ENCODE measurements at places on chromosomes 7 and 10.

DNA sequence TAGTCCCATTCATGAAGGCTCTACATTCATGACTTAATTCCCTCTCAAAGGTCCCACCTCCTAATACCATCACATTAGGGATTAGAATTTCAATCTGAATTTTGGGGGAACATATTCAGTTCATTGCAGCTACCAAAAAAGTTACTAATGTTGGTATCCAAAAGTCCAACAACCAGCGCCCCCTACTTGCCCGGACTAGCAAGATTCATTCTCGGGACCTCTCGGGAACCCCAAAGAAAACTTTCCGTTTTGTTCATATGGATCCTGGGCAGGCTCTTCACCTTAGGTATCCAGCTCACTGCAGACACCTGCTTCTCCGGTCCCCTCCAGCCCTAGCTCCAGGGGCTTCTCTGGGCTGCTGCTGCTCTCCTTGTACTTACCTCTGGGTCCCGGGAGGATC, 8.9 kb upstream of the GRK5 start:
- no peaks in the 10 kb centered on the region for H3K36me3 ChIP-seq
- no peak for DNase-seq
- peaks cover 3% of the 10 kb centered on the region for H3K4me1 ChIP-seq
- no peak overlapping the region for H3K27ac ChIP-seq

DNA sequence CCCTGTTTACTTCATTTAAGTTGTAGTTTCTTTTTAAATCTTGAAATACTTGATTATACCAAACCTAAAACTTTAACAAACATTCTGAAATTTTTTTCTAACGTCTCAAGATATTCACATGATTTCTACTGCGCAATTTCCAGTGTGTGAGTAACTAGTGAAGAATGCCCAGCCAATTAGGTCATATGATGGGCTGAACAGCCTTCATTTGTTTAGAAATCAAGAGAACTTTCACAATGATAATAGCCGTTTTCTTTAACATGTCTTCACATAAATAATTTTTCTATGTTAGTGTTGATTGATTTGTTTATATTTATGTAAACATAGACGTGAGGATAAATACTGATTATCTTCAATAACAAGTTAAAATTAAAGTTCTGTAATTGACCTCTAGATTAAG, 21.8 kb downstream of the STAM start:
- H3K36me3 ChIP-seq, result no peaks in the 10 kb centered on the region
- no peak overlapping the region for H3K4me3 ChIP-seq
- no peaks in the 10 kb centered on the region for H3K27me3 ChIP-seq
- DNase-seq, result no peak
- no peaks in the 10 kb centered on the region for H3K4me1 ChIP-seq
- peak overlapping the region; percentile 58 for H3K27ac ChIP-seq

DNA sequence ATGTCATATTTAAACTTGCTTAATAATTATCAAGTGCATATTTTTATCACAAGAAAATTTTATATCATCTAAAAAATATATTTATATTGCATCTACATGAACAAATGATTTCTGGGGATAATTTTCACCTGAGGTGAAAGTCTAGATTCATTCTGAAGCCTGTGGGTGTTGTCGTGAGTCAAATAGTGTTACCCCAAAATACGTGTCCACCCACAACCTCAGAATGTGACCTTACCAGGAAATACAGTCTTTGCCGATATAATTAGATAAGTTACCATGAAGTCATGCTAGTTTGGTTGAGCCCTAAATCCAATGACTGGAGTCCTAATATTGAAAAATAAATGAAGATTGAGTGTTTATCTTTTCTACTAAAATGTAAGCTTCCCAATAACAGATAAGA, 203.0 kb upstream of the MDFIC start:
- no peaks in the 10 kb centered on the region for H3K4me1 ChIP-seq
- H3K4me3 ChIP-seq, result no peak overlapping the region
- no peaks in the 10 kb centered on the region for H3K36me3 ChIP-seq
- DNase-seq, result no peak

DNA sequence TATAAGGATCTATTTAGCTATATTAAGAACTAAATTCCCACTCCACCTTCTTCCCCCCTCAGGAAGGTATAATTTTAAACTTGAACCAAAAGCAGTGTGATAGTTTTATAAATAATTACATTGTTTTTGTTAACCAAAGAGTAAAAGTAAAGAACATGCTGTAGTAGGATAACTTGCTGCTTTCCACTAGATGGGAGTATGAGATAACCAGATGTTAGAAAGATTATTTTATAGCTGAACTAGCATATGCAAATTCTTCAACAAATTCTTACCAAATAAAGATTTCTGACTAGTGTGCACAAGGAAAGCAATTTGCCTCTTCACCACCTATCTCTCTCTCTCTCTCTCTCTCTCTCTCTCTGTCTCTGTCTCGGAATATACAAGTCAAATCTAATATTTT, 31.8 kb downstream of the TES start:
- H3K4me3 ChIP-seq, result no peak overlapping the region
- H3K4me1 ChIP-seq, result no peaks in the 10 kb centered on the region
- H3K27me3 ChIP-seq, result no peaks in the 10 kb centered on the region
- no peak for DNase-seq
- H3K36me3 ChIP-seq, result no peaks in the 10 kb centered on the region

- H3K36me3 ChIP-seq, result no peaks in the 10 kb centered on the region
- H3K4me3 ChIP-seq, result no peak overlapping the region
- H3K4me1 ChIP-seq, result peaks cover 18% of the 10 kb centered on the region
Measured at GRCh38 chr7:27207348-27207985, 7.6 kb upstream of the HOXA13 start.

- H3K36me3 ChIP-seq, result peaks cover 51% of the 10 kb centered on the region
- no peak for DNase-seq
- no peaks in the 10 kb centered on the region for H3K27me3 ChIP-seq
- H3K27ac ChIP-seq, result no peak overlapping the region
Measured at GRCh38 chr7:101547916-101548661, 81.0 kb downstream of the MYL10 start.

DNA sequence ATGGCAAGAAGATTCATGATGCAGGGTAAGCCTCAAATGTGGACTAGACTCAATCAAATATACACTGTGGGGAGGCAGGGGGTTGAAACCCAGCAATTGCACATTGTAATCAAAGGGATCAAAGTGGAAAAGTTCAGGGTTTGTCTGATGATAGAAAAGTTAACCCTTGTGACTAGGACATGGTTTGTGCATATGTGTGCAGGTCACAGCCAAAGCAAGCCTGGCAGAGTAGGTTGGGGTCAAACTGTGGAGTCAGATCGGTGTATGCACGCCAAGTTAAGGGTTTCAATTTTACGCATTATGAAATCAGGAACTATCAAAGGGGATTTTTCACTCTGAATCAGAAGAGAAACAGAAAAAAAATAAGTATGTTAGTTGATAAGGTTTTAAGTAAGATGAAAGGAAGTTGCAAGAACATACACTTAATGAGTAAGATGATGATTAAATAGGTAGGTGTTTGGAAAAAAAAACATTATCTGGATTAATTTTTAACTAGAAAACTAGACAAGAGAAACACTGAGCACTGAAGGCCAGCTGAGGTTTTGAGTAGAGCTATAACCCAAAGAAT, 188.3 kb downstream of the DGKB start:
- no peaks in the 10 kb centered on the region for H3K27me3 ChIP-seq
- H3K27ac ChIP-seq, result no peak overlapping the region
- H3K4me3 ChIP-seq, result no peak overlapping the region
- H3K4me1 ChIP-seq, result no peaks in the 10 kb centered on the region

DNA sequence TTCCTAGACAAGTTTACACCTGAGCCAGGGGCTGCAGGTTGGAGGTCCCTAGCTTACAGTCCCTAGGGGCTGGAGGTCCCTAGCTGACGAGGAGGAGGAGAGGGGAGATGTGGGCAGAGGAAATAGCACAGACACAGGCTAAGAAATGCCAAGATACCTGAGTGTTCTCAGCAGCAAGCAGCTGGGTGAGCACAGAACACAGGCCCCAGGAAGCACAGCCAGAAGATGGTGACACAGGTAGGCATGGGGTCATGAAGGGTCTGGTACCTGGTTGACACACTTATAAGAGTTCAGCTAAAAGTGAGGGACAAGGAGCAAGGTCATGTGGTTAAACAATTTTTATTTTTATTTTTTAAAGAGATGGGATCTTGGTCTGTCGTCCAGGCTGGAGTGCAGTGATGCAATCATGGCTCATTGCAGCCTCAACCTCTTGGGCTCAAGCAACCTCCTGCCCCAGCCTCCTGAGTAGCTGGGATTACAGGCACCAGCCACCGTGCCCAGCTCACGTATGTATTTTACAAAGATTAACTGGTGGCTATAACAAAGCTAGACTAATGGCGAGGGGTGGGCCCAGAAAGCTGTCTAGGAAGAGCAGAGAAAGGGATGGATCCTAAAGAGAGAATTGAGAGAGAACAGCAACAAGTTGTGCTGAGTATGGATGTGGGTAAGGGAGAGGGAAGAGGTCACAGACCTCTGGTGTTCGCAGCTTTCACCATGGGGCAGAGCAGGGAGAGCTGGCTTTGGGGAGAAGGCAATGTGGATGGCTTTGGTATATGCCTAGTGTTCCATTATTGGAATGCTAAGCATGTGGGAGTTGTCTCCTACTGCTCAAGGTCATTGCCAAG, 140.3 kb upstream of the KLF14 start:
- no peaks in the 10 kb centered on the region for H3K4me1 ChIP-seq
- no peak overlapping the region for H3K27ac ChIP-seq
- H3K36me3 ChIP-seq, result peaks cover 5% of the 10 kb centered on the region
- no peaks in the 10 kb centered on the region for H3K27me3 ChIP-seq
- no peak for DNase-seq
- H3K4me3 ChIP-seq, result no peak overlapping the region

GRCh38 chr10:61751599-61751998, 88.9 kb downstream of the CABCOCO1 start:
- no peak for DNase-seq
- H3K4me3 ChIP-seq, result no peak overlapping the region
- H3K36me3 ChIP-seq, result no peaks in the 10 kb centered on the region
- H3K4me1 ChIP-seq, result no peaks in the 10 kb centered on the region
- H3K27ac ChIP-seq, result no peak overlapping the region
- no peaks in the 10 kb centered on the region for H3K27me3 ChIP-seq

- no peaks in the 10 kb centered on the region for H3K27me3 ChIP-seq
- no peaks in the 10 kb centered on the region for H3K36me3 ChIP-seq
- H3K4me3 ChIP-seq, result peak overlapping the region; percentile 56
- peak overlapping the region; percentile 63 for H3K27ac ChIP-seq
Measured at GRCh38 chr10:91162050-91162494, 58.4 kb upstream of the PCGF5 start.

- H3K27ac ChIP-seq, result no peak overlapping the region
- no peak overlapping the region for H3K4me3 ChIP-seq
- H3K27me3 ChIP-seq, result no peaks in the 10 kb centered on the region
- no peak for DNase-seq
- no peaks in the 10 kb centered on the region for H3K4me1 ChIP-seq
- H3K36me3 ChIP-seq, result peaks cover 2% of the 10 kb centered on the region
Measured at GRCh38 chr7:148774471-148774870, 75.8 kb downstream of the CUL1 start.

DNA sequence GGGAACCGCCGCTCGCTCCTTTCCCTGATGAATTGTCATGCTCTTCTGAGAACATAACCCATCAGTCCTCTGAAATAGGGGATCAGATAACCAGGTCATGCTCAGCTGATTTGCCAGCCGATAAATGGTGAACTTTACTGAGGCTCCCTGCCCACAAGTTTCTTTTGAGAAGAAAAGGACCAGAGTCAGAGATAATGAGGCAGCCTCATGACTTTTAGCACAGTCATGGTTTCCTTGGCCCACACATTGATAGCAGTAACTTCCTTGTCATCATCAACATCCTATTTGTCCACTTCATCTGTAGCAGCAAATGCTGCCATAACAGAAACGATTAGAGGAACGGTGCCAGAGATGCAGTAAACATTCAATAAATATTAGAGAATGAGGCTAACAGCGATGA, 509.0 kb downstream of the GATA3 start:
- no peak overlapping the region for H3K4me3 ChIP-seq
- no peak overlapping the region for H3K27ac ChIP-seq
- no peaks in the 10 kb centered on the region for H3K4me1 ChIP-seq
- no peaks in the 10 kb centered on the region for H3K27me3 ChIP-seq

DNA sequence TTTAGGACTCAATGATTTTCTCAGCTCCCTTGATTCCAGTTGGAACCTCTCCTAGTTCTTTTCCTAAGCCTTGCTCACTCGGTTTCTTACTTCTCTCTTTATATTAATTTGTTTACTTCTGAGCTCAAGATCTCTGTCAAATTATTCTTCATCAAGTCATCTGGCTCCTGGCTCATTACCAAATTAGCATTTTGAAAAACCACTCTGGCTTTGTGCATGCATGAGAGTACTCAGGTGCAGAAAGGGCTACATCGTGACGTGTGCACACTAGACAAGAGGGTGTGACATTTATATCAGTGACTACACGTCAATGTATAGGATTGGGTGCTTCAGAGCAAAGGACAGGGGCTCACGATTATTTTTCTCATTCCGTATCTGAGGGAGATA, 645.7 kb upstream of the DPP6 start:
- H3K4me3 ChIP-seq, result no peak overlapping the region
- H3K27me3 ChIP-seq, result no peaks in the 10 kb centered on the region

DNA sequence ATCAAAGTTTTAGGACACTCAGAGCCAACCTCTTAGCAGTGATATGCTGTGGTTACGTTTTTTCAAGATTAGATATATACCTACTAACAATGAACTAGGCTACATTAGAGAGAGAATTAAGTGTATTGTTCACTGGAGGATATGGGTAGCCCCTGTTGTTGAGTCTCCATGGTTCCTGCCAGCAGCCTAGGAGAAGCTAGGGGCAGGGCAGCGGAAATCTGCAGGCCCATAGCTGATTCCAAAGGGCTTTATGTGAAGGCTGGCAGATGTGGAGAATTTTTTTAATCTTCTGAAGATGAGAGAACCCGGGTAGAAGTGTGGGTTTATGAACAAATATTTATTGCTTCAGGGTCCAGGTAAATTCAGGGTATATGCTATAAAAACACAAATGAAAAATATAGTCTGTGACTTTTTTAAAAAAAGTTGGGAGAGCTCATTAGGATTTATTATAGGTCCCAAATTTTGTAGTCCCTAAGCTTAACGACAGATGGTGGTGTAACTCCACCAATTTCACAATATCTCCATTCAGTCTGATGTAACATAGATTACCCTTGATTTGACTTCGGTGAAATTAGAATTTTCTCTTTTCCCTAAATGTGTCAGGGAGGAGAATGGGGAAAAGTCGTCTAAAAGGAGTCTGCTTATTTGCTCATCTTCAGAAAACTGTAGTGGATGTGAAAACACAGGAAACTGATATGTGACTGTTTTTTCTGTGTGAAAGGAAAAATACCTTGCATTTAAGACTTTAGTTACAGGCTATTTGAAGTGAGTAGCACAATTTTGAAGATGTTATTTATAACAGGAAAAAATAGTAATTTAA, 163.0 kb upstream of the PPP1R3A start:
- peak; percentile 90 for DNase-seq
- H3K27ac ChIP-seq, result no peak overlapping the region

DNA sequence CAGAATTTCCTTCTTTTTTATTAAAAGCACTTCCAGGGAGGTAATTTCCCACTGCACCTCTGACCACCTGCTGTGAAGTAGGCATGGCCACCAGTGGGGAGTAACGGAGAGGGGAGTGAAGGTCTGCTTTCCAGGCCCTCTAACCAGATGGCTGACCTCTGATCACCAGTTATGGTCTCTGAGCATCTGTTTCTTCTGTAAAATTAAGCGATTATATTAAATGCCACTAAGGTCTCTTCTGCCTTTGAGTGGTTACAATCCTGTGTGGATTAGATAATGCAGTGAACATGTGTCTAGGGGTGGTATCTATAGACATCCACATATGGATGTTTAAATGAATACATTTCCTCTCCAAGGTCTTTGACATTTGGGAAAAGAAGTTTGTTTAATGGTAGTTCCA, 199.6 kb downstream of the HERPUD2 start:
- no peak overlapping the region for H3K27ac ChIP-seq
- no peaks in the 10 kb centered on the region for H3K4me1 ChIP-seq
- DNase-seq, result no peak
- no peaks in the 10 kb centered on the region for H3K27me3 ChIP-seq
- no peak overlapping the region for H3K4me3 ChIP-seq
